ENCODE measurements at places on chromosomes 3 and 15.

DNA sequence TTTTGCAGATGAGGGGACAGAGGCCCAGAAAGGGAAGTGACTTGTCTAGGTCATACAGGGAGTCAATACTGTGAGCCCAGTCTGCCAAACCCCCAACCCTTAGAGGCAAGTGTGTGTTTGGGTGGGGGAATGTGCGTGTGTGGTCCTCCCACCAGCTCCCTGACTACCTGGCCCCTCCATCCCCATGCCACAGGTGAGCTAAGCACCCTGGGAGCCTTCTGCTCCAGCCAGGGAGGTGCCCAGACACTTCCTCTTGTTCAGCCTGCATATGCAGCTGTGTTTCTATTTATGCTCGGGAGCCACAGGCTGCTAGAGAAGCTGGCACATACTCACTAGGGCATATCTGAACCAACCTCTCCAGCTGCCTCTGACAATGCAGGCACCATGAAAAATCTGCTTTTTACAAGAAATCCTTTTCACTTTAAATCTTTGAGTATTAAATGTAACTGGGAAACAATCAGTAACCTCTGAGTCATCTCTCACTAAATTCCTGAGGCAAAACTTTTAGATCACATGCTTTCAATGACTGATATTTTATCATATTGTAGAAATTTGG lies 20.7 kb downstream of the TBC1D2B start:
- DNase-seq = no peak

- no peak for DNase-seq
Measured at GRCh38 chr15:39269821-39270220, 311.1 kb upstream of the THBS1 start.

DNA sequence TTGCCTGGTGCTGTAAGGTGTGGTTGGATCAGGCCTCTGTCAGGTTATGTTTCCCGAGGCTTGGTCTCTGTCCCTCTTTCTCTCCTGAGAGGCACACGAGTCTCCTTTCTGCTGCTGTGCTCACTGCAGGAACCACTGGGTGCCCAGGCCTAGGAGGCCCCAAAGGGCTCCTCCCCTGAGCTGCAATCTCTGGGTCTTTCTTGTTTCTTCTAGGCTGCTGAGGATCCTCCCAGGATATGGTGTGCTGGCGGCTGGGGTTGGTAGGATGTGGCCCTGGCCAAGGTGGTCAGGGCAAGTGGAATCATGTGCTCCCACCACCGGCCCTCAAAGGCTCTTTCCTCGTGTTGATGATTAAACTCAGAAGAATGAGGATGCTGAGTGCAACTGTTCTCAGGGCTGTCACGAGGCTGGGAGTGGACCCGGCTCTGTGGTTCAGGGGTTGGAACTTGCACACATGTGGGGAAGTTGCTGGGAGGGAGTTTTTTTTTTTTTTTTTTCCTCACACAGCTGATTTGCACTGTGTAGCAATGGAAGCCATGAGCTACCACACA lies 43.6 kb upstream of the CTSH start:
- DNase-seq = peak; percentile 91

DNA sequence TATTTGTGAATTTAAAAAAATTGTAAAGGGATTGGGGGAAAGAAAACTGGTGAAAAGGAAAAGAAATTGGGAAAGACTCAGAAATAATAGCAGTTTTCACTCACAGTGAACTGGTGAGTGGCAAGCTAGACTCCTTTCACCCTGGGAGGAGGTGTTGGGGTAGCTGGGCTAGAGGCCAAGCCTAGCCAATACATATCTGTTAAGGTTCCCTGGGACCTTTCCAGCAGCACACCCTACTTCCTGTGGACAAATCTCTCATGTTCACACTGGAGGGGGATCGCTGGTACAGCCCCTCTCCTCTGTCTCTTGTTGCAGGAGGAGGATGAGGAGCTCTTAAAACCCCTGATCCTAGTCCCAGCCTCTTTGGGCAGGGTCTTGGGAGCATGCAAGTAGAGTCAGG lies 3.7 kb upstream of the RPP25 start:
- no peak for DNase-seq

DNA sequence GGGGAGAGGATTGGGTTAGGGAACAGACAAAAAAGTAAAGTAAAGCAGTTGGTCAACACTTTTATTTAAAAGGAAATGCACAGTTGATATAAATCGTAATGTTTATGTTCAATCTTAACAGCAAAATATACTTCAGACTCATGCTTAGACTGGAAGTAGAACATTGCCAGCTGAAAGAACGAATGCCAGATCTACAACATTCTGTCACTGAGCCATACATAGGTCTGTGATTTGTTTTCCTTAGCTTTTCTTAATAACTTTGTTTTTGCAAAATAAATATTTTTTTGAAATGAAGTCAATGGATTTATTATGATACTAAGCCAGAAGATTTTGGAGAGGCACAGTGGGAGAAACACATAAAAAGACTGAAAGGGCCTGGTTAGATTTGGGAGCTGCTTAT lies 62.0 kb downstream of the LEKR1 start:
- no peak for DNase-seq

DNA sequence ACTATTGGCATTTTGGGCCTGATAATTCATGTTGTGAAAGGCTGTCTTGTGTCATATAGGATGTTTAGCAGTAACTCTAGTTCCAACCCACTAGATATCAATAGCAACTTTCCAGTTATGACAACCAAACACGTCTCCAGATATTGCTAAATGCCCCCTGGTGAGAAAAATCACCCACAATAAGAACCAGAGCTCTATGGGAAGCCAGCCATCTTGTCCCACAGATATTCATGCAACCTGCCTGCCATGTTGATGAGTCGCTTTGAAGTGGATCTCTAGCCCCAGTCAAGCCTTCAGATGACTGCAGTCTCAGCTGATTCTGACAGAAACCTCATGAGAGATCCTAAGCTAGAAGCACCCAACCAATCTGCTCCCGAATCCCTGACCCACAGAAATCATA lies 5.6 kb upstream of the TNIK start:
- no peak for DNase-seq

DNA sequence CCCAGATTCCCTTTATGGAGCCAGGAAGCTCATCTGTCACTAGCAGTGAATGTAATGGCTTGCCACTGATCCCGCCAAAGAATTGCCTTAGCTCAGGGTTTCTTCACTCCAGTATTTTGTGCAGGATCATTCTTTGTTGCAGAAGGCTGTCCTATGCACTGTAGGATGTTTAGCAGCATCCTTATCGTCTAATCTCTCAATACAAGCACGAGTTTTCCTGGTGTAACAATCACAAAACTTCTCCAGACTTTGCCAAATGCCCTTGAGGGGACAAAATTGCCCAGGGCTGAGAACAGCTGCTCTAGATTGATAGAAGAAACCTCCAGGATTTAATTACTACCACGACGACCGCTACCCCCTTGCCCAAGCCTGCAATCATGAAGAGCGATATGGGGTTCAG lies 6.8 kb upstream of the SHQ1 start:
- DNase-seq = no peak

Data from glomerular endothelial cell (primary cell).